Mammary epithelial cell (primary cell): ENCODE measurements at places on chromosomes 2 and 18. TPM values are rescaled to one million over a fixed set of nuclear protein-coding genes. Genes with fewer than 3 reads are reported as not detected.

TMSB10 gene
- 9,658 TPM for polyA plus RNA-seq

- no peak for DNase-seq
These were observed 773.5 kb upstream of the LRRTM1 start for GRCh38 chr2:81078102-81078501.

DNA sequence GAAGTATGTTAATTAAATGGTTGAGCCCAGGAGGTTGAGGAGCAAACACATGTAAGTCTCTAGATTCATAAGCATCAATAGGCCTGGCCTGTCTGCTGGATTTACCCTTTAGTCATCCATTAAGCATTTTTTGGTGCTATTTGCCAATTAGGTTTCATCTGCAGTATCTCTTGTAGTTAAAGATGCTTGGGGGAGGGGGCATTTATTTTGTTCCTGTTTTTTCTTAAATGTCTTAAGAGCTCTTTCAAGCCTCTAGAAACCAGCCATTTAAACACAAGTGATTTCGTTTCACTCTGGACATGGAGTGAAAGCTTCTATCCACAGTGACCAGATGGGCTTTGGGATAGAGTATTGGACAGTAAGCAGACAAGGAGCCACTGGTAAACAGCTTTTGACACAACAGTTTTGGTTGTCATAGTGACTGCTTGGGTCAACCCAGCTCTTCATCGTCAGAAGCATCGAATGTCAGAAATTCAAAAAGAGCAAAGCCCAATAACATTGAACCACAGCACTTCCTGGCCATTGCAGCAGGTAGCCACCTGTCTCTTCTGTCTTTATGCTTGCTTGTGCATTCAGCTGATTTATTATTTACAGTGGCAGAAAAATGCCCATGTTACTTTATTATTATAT is 4.9 kb downstream of the QPCT start:
- no peak for DNase-seq

GRCh38 chr2:159925975-159926374 is 128.0 kb upstream of the CD302 start:
- no peak for DNase-seq

DNA sequence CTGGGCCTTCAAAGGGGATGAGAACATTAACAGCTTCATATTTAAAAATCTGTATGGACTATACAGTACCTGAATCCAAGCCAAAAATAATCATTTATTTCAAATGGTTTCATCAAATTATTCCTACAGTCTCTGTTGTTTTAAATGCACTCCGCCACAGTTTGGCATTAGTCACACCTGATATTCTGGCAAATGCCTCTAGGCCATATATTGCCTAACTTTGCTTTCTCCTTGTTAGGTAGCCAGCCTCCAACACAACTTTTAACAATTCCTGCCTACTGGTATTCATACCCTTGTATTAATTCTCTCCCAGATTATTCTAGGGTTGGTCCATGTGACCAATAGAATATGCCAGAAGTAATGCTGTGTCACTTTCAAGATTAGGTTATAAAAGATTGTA is 146.6 kb upstream of the FANCL start:
- peak; percentile 38 for DNase-seq

BUB1 gene
- polyA plus RNA-seq: 34.0 TPM

DNA sequence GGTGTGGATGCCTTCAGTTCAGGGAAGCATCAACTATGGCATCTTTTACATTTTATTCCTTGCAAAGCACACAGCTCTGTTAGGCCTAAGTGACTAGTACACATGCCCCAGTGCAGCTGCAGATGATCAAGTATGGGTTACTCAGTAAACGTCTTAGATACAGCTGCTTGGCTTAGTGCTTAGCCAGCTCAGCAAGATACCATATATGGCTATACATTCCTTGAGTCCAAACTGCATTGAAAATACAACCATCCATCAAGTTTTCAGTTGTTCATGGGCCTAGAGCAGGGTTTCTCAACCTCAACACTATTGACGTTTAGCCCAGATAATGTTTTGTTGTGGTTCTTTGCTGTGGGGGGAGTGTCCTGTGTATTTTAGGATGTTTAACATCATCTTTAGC is 769.9 kb downstream of the TSN start:
- DNase-seq: no peak
